ENCODE measurements at places on chromosomes 2 and 18.

GRCh38 chr2:237858294-237859081, 935 bp upstream of the RAMP1 start:
- peak; percentile 38 for DNase-seq

- DNase-seq, result no peak
Measured at GRCh38 chr18:50315100-50315871, 27.8 kb upstream of the CXXC1 start.

DNA sequence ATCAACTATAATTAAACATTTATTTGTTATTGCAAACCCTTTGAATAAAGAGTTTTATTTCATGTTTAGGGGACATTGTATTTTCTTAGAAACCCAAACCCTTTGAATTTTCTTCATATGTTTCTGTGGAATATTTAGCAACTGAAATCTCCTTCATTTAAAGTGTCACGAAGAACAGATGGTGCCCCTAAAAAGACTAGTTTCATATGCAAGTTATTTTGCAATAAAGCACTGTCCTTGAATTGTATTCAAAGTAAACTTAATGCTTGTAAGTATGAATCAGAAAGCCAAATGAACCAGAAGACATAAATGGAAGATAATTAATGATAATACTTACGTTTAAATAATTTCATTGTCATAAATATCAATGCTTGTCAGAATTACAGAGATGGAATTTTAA, 151.9 kb upstream of the CWC22 start:
- no peak for DNase-seq

DNA sequence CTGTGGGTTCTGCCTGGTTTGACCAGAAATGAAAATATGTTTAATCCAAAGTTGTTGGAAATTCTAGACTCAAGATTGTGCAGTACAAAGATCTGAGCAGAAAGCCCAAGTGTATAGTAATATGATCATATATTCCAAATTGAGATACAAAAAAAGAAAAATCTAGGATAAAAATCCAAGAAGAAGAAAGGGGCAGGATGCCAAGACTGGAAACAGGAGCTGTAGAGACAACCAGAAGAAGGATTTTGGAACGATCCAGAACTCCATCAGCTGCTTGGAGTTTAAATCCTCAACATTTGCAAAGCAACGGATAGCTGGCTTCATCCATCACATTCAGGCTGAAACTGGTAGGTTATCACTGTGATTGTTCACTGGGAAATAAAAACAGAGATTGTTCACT, 333.6 kb upstream of the UBE2E3 start:
- DNase-seq, result no peak

DNA sequence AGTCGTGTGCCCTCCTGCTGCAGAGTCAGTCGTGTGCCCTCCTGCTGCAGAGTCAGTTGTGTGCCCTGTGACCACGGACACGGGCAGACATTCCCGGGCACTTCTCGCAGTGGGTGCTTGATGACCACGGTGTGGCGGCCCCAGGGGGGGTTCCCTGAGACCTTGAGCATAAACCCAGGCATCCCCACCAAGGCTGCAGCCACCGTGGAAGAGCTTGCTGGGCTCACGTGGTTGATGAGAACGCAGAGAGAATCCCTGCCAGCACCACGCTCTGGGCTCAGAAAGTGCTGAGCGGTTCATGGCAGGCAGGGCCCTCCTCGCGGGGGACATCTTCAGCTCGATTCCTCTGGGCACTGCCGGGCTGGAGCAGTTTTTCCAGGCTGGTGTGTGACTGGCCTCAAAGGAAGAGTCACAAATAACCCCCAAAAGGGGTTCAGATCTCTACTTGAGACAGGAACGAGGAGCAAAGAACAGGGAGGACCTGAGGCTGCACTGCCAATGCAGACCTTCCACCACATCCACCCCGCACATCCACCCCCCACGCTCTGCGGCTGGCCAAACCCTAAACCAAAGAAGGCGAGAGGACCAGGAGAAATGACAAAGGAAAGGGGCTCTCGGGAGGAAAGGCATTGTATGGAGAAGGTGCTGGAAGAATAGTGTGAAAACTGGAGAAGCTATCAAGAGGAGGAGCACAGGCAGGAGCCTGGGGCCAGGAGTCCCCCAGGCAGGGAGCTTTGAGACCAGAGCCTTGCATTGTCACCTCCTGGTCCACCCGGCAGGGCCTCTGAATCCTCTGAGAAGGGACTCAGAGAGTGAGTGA, 8.4 kb upstream of the PER2 start:
- no peak for DNase-seq

GRCh38 chr2:155766342-155767115, 566.0 kb downstream of the NR4A2 start:
- DNase-seq, result no peak

GRCh38 chr2:218839430-218839829, 7.8 kb upstream of the PRKAG3 start:
- DNase-seq, result no peak

GRCh38 chr18:68721681-68722583, 7.0 kb upstream of the TMX3 start:
- DNase-seq, result no peak

DNA sequence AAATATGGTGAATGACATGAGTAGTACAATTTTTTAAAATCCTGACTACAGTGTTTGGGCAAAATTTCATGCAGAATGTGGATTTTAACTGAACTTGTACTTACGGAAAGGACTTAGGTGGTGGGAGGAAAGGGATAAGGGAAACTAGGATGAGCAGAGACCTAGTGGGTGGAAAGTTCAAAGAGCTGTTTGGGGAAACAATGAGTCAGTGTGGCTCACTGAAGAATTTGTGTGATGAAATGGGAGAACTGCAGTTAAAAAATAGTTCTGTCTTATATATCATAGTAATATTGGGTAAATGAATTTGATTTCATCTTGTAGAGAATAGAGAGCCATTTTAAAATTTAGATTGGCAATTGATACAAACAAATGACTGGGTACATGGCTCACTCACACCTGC, 220.1 kb upstream of the CTAGE1 start:
- DNase-seq, result no peak

DNA sequence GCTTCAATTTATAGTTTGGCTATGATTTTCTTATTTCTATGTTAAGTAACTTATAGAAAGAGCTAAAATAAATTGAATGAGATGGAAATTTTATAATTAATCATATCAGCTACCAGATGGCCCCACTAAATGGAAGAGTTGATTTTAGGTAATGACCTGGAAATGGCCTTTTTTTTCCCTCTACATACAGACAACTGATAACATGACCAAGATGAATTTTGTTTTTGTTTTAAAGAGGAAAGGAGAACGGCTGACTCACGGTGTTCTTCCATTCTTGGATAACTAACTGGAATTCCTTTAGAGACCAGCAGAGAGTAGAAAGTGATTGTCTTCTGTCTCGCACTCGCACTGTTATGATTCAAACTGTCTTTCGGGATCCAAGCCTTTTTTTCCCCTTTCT, 91.0 kb downstream of the TMEM185B start:
- no peak for DNase-seq

DNA sequence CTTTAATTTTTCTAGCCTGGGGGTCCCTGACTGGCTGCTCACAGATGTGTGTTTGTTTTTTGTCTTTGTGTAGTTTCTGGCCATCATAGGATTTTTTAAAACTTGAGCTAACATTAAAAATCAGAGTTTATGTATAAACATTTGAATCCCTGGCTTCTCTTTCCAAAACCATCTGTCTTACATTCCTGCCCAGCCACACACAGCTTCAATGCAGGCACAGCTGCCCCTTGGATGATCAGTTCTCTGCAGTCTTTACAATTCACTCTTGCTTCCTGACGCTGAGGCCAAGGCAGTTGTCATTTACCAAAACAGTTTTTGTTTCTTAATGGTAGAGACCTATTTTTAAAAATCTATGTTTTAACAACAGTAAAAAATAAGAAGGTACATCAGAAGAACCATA, 169.2 kb upstream of the LRRTM1 start:
- DNase-seq, result no peak

- DNase-seq, result no peak
Measured at GRCh38 chr2:233079473-233079877, 19.3 kb downstream of the INPP5D start.

GRCh38 chr2:121898483-121898882, 143.0 kb downstream of the TSN start:
- no peak for DNase-seq

- DNase-seq, result no peak
Measured at GRCh38 chr2:239962890-239963591, 62.1 kb downstream of the NDUFA10 start.

DNA sequence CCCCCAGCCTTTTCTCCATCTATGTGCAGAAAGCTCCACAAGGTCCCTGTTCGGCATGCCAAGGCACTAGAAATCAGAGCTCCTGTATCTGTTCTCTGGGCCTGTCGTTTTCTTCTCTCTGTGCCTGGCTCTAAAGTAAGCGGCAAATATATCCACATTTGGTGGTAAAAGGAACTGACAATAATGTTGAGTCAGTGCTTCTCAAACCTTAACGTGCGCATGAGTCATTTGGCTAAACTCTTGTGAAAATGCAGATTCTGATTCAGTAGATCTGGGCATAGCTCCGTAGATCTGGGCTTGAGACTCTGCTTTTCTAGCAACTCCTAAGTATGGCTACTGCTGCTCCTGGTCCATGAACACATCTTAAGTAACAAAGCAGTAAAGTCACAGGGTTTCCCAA, 16.5 kb upstream of the ACSL3 start:
- DNase-seq, result no peak

DNA sequence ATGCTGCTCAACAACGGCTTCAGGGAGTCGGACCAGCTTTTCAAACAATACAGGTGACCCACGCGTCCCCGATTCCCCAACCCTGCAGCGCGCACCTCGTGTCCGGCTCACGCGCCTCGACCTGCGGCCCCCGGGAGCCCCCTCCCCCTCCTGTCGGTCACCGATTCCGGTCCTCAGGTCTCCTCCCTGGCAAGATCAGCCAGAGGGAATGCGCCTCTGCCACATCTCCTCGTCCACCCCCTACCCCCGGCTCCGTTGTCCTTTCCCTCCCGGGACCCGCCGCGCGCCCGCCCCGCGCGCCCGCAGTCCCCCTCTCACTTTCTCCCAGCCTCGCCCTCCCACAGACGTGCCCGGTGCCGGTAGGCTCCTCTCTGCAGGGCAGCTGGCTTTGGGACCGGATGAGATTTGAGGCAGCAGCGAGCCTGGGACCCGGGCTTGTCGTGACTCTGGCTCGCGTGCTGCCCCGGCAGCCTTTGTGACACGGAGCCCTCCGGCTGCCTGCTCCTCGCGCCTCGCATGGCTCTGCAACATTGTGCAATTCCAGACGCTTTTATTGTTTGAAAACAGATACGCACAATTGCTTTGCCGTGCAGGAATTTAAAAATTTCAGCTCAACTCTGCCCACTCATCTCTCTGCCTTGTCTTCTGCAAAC, 558 bp downstream of the TTC39C start:
- peak; percentile 64 for DNase-seq

- no peak for DNase-seq
Measured at GRCh38 chr18:3138274-3138975, 81.3 kb downstream of the MYOM1 start.

- DNase-seq, result no peak
Measured at GRCh38 chr2:143158551-143159485, 29.6 kb downstream of the ARHGAP15 start.

GRCh38 chr2:136764452-136765255, 691 bp upstream of the THSD7B start:
- DNase-seq, result no peak

DNA sequence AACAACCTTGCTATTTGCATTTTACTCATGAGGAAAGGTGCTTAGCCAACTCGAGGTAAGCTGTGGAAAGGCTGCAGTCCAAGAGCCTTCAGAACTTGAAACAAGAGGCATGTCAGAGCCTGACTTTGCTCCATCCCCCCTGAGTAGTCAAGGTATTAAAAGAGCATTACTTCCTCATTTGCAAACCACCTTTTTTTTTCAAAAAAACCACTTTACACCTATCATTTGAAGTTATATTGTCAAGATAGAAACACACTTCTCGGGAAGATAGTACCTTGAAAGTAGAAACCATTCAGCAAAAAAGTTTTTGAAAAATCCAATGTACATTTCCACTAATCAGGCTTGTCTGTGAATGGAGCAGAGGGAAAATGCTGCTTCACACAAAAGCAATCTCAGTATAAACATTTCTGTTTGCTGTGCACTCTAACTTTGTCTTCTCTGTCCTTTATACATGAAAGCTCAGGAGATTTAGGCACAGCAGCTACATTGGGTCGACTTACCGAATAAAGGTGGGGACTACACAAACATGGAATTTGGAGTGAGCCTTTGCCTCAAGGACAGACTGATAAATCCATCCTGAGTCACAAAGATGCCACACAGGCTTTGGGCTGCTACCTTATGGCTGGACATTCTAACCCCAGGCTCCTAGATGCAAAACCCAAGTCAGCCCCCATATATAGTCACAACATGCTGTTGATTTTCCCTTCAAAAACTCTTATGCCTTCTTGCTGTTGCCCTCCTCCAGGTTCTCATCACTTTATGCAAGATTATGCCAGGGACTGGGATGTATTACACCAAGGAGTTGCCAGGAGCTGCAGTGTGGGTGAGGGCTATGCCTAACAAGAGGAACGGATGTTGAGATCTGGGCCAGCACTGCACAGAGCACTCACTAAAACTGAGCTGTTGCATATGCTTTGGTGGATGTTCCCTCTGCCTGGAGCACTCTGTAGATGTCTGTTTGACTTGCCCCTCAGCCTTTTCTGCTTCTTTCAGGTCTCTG, 41.4 kb upstream of the EML4 start:
- no peak for DNase-seq

- DNase-seq, result no peak
Measured at GRCh38 chr2:15982285-15983044, 42.1 kb downstream of the MYCN start.

DNA sequence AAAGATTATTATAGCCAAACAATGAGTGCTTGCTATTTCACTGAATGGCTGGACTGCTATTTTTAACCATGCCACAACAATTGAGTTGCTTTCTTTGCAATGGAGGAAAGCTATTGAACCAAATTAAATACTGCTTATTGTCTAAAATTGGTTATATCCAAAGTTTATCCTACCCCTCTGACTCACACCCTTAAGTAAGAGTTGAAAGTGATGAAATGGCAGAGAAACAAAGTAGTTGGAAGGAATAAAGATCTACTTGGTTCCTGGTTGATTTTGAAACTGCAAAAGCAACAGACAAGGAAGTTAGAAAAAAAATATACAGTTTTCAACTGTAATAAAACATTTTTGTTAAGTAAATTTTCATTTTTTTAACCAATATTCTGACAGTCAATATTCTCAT, 47.5 kb downstream of the EML4 start:
- no peak for DNase-seq

DNA sequence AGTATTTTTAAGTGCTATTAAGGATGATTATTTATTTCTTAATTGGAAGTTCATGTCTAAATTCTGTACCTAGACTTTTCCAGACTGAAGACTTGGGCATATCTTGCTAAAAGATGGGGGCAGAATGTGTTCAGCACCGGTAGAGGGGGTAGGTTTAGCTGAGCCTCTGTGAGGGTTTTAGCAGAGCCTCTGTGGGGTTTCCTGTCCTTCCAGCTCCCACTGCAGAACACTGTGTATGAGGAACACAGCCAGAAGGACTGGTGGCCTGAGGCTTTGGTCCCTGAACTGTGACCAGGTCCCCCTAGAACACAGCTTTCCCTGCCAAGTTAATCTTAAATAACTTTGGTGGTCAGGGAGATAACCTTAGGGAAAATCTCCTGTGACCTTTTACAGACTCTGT, 123.4 kb upstream of the EPC2 start:
- no peak for DNase-seq
